ENCODE measurements at places on chromosomes 16 and 17. TPM values are rescaled to one million over a fixed set of nuclear protein-coding genes. Genes with fewer than 3 reads are reported as not detected.

The MIEN1 gene
- 66.5 TPM for total RNA-seq

The PRAC1 gene
- total RNA-seq, result 261 TPM

The CCL17 gene
- not detected for total RNA-seq

The ADAP2 gene
- total RNA-seq, result 6.2 TPM

The SCN4A gene
- total RNA-seq, result not detected

The CES5A gene
- not detected for total RNA-seq

The PRR29 gene
- total RNA-seq, result 0.22 TPM

The KRT16 gene
- total RNA-seq, result not detected

The CD300A gene
- 1.8 TPM for total RNA-seq

The ABCC6 gene
- total RNA-seq, result 27.8 TPM

The WSB1 gene
- total RNA-seq, result 91.9 TPM

The CA10 gene
- not detected for total RNA-seq

The TVP23A gene
- 0.78 TPM for total RNA-seq

The GNGT2 gene
- 1.4 TPM for total RNA-seq

The ZP2 gene
- not detected for total RNA-seq

The EVI2A gene
- total RNA-seq, result 0.98 TPM

The CDRT15L2 gene
- not detected for total RNA-seq
